G401 (cell line): ENCODE measurements at places on chromosomes 6 and 20.

GRCh38 chr20:50292591-50293283 lies 102.1 kb downstream of the CEBPB start:
- DNase-seq: peak; percentile 7

DNA sequence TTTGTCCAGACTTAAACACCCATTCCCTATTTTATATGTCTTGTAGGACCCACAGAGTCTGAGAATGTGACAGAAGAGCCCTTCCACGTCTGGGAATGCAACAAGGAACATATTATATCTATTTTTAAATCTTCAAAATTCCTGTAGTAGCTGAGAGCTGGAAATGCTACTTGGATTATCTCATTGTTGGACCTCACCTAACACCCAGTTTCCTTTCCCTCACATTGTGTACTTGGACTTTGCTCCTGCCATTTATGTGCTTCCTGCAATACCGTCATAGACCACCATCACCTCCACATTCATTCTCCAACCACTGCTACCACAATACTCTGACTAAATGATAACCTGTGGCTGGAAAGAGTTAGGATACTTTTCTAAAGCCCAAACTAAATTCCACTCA lies 335.4 kb downstream of the COL12A1 start:
- no peak for DNase-seq

- peak; percentile 11 for DNase-seq
These were observed 942 bp downstream of the HLA-E start for GRCh38 chr6:30490026-30490876.

GRCh38 chr6:34714663-34715062 lies 18.1 kb upstream of the ILRUN start:
- no peak for DNase-seq

DNA sequence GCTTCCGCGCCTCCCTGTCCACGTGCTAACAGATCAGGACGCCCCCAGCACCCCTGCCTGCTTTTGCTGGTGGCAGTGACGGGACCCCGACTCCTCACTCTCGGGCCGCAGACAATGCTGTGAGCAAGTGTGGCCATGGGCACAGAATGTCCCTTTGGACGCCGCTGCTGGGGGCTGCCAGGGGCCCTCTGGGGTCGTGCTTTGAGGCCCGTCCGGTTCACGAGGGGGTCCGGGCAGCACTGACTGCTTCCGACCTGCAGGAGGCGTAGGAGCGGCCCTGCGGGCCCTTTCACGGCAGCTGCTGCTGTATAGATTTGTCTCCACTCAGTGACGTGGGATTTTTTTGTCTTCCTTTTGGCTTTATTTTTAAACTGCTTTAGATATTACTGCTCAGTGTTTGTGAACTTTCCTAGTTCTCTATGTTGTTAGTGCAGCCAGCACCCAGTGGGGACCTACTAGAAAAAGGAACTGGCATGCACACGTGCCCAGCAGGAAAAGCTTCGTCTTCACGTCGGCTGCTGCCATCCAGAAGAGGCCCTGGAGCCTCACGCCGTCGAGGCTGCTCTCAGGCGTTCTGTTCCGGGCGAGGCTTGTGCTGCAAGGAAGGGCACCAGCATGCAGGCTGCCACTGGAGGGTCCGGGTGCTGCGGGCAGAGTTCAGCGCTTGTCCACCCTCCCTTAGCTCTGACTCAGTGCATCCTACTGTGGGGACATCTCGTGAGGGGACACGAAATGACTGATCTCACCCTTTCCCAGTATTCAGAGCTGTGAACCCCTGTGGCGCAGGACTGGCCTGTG lies 21.7 kb downstream of the UCKL1 start:
- no peak for DNase-seq

DNA sequence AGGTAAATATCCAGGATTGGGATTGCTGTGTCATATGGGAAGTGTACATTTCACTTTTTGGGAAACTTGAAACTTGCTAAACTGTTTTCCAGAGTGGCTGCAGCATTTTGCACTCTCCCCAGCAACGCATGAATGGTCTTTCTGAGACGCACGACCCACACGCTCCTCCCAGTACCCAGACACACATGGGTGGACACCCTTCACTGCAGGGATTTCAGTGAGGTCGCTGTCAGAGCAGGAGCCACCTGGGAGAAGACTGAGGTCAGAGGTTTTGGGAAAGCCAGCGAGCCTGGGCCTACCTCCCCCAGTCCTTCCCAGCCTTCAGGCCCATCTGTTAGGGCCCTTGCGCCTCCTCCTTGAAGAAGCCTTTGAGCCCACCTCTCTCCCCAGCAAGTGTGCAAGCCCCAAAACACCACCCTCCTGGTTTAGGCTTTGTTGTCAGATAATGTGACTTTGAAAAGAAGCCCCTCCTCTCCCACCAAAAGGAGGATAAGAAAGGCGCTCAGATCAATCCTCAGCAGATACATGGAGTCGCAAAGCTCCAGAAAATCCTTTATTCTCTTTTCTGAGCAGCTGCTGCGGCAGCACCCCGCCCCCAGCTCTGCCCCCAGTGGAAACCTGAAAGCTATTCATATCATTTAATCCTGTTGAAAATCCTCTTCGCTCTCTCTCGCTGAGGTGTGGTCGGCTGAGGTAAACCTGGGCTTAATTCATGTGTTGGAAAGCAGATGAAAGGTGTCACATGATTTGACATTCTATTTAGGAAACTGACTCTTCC lies 12.7 kb upstream of the JAG1 start:
- no peak for DNase-seq

- no peak for DNase-seq
These were observed 565.3 kb downstream of the KIF16B start for GRCh38 chr20:16007962-16008361.

DNA sequence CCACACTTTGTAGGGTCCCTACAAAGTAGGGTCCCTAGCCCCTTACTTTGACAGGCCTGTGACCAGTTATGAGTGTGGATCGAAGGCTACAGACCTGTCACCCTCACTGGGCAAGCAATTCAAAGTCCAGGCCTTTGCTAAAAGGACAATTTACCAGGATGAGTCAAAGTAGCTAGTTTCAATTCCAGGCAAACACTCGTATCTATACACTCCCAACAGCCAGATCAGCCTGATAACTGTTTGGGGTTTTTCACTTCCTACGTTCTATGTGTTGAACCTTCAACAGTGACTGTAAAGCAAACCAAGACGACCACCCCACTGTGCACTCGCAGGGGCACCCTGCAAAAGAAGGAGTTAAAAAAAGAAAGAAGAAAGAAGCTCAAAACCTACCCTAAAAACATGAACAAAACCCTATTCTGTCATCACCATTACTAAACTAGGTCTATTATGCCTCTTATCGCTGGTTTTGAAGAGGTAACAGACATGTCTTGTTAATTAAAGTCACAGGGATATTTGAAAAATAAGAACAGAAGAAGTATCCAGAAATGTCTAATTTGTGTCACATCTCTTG lies 3.2 kb downstream of the GFOD1 start:
- peak; percentile 15 for DNase-seq

DNA sequence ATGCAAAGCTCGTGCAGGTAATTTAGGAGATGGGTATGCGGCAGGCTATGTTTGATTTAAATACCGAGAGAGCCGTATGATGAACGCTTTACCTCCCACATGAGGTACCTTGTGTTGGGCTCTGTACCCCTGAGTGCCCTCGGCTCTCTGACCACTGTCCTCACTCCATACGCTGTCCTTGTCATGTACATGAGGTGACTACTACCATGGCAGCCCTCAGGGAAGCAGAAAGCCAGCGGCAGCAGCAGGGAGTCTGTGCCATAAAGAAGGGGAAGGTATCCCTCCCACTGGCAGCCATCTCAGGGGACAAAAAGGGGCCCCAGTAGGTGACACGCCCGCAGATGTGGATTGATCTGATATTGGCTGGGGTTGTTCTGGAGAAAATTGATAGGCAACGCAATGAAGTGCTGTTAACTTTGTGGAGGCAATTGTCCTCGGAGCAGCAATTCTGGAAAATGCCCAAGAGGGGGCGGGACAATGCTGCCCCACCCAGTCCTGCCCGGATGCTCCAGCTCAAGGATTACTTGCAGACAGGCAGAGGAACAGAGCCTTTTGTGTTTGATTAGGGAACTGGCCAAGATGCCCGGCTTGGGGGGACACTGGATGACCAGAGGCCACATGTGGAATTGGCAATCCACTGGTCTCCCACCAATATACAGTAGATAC lies 38.0 kb upstream of the HSF2 start:
- no peak for DNase-seq

DNA sequence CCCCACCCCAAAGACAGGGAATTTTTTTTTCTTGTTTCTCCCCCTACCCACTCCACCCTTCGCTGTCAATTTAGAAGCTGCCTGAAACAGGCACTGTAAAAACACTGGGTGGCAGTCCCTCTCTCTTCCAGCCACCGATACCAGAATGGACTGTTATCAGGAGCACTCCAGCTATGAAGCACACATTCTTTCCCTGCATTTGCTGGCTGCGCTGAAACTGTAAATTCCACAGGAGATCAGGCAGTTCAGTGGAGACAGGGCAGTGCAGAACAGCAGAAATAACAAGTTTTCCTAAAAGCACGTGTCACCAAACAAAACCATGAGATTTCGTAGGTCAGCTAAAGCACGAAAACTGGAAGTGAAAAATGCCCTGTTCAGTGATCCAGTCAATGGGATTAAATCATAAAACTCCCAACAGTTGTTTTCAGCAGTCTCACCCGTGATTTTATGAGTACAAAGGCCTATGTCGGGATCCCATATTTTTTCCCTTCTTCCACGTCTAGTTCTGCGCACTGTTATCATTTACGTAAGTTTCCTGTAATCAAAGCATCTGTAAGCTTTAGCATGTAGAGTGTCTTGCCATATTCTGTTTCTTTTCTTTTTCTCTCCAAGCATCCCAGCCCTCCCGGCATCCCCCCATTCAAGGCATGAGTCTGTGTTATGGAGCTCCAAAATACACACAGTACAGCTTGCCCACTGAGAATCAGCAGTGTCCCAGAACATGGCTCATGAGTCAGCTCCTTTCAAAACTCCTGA lies 359.9 kb upstream of the EPHA7 start:
- DNase-seq: peak; percentile 31

DNA sequence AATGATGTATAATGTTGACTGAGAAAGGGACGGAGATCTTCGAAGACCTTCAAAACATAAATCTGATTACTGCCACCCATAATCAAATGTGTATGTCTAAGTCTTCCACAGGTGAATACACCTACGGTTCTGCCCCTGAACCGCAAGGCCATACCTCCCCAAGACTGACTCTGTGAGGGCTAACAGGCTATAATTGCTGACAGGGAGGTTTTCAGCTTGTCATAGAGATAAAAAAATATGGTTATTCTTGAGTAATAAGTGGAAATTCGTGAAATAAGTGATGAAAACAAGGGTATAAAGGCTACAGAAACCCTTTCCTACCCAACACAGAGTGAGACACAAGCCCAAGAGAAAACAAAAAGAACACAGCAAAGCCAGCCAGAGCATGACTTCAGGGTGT lies 188.9 kb downstream of the ATXN1 start:
- no peak for DNase-seq

DNA sequence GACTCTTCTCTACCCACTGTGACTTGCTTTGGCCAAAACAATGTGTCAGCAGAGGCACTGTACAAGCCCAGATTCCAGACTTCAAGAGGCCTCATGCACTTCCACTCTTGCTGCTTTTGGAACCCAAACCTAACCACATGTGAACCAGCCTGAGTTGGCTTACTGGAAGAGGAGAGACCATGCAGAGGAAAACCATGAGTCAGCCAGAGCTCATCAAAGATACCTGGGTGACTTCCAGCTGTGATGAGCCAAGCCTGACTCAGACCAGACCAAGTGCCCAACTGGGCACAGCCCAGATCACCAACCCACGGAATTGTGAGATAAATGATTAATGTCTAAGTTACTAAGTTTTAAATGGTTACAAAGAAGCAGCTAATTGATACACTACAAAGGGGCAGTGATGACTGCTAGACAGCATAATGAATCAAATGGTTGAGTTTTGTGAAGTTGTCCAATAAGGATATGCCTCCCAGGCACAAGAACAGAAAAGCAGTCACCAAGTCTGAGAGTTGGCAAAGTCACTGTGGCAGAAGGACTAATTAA lies 16.2 kb upstream of the BEND6 start:
- no peak for DNase-seq

DNA sequence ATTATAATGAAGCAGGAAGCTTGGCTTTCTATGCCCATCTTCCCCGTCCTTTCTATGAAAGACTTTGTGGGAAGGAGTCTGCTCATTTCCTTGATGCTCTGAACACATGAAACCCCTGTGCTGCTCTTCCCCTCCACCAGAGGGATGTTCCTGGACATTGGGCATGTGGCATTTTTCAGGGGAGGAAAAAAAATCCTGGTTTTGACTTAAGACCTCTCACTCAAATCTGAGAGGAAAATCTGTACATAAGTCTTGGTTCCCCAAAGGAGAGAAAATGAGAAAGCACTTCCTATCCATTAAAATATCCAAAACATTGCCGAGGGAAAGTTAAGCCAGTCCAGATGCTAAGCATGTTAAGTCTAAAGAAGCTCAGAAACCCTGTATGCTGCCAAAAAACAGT lies 393.0 kb downstream of the PAX1 start:
- DNase-seq: no peak

DNA sequence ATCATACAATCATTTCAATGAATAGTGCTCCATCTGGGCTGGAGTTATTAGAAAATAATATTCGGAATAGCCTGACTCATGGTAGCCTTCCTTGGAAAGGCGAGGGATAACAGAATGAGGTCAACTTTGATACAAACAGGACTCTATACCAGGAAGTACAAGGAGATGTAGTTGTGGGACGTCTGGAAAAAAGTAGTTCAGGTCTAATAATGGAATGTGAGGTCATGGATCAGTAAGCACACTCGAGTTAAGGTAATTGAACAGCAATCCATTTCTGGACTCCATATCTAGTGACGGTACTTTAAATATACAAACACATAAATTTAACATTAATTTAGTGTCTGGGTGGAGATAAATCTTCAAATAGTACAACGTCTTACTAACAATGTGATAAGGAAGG lies 1204.0 kb upstream of the ADGRB3 start:
- DNase-seq: no peak

DNA sequence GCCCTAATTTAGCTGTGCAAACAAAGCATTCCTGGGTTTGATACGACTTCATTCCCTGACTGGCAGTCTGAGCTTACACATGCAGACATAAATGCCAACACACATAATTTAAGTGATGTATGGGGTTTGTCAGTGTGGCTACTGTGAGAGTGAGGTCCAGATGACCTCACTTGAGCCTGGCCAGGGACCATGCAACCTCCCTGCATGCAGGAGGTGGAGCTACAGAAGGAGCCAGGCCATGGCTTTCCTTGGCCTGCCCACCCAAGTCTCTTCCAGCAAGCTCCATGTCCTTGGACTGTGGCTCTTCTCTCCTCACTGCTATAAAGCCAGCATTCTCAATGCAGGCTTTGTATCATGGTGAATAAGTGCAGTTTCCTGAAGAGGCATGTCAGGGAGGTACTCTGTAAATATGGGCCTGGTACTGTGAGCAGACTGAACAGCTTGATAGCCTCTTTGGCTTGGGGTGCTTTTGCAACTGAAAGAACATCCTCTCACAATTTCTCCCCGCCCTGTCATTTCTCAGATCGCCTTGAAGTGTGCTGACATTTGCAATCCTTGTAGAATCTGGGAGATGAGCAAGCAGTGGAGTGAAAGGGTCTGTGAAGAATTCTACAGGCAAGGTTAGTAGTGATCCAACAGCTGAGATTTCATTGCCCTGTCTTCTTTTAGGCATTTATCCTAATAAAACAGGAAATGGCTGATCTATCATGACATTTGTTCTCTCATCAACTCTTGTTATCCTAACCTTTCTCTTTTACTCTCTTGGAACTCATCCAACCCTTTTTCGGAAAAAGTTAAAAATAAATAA lies 69.2 kb downstream of the MTFR2 start:
- no peak for DNase-seq

- no peak for DNase-seq
These were observed 2.6 kb downstream of the TRIM39 start for GRCh38 chr6:30329331-30329730.

GRCh38 chr6:56243518-56244070 lies 3.8 kb downstream of the COL21A1 start:
- no peak for DNase-seq
